Activated CD4-positive, alpha-beta T cell treated with anti-CD3 and anti-CD28 coated beads for 1 hour (primary cell): ENCODE measurements at places on chromosomes 13 and 19.
A peak's percentile ranks its signal among the peaks of the same experiment; 100 is the strongest.

GRCh38 chr19:14369399-14370168 lies 11.7 kb upstream of the ADGRE5 start:
- peak; percentile 85 for DNase-seq

GRCh38 chr13:29810145-29810742 lies 40.2 kb downstream of the UBL3 start:
- DNase-seq: no peak

DNA sequence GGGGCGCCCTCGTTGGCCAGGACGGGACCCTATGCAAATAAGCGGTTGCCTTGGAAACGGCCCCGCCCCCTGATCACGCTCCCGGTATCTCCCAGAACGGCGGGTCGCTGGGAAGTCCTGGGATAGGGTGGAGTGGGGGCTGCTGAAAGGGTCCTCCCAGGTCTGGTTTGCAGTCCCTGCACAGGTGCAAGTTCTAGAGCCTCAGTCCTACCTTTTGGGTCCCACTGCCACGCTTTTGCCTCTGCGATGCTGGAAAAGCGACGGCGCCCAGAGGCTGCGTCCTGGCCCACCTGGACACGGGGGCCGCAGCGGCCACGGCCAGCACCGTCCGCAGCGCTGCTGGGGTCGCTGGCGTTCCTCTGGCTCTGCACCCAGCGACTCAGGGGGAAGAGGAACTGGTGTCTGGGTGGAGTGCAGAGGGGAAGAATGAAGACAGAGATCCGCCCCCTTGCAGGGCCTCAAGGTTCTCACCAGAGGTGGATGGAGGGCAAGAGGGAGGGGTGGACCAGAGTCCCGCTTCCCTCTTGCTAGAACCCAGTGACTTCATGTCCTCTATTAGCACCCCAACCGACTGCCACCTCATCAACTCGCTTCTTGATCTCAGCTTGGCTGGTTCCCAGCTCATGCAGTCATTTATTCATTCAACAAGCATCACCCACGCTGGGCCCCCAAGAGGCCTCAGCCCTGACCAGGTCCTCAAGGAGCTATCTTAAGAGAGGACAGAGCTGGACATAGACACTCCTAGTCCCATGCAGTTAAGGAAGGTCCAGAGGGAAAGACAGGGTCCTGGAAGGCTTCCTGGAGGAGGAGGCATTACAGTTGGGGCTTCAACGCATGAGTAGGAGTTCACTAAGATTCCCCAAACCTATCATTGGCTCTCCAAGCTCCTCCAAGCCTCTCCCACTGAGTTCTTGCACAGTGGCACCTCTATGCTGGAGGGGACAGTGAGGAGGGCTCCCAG lies at the start of gene LRRC25:
TSS of gene LRRC25 (minus strand) at position 381 of the 961 bp plus-strand sequence. CDS start 659 bp downstream, outside the sequence.
- no peak for DNase-seq

- no peak for DNase-seq
These were observed 1.1 kb downstream of the DLEU7 start for GRCh38 chr13:50842251-50842989.

DNA sequence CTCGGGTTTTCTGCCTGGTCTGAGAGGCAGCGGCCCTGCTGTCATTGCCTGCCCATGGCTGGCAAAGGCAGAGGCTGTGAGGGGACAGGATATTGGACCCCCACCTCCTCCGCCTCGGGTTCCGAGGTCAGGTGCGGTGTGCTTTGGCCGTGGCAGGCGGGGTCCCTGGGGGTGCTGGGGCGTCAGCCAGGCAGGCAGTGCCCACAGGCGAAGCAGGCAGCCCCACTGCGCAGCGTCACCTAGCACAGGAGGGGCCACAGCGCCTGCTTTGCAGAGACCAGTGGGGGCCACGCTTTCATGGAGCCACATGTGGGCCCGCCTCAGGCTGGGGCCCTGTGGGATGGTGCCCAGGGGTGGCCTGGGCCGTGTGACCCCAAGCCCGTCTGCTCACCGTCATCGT lies 96.0 kb downstream of the KDM4B start:
- no peak for DNase-seq

GRCh38 chr13:27226991-27227390 lies 24.4 kb upstream of the RPL21 start:
- no peak for DNase-seq

DNA sequence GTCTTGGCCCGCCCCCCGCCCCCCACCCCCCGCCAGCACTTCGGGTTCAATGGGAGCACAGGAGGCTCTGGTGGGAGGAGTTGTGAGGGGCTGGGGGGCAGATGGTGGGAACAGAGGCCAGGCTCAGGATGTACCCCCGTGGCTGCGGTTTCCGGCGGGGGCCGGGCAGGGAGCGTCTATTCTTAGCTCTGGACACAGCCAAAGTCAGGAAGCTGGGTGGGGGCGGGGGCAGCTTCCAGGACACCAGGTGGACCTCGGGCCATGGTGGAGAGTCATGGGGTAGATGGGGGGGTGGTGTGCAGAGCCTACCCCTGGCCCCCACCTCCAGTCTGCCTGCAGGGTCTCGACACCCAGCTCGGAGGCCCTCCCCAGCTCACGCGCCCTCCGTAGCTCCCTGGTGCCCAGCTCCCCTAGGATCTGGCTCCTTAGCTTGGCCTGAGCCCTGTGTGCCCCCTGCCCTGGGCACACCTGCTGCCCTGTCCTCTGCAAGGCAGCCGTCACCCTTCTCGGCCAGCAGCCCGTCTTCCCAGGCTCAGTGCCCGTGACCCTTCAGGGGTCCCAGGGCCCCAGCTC lies 2.2 kb upstream of the TBXA2R start:
- no peak for DNase-seq

DNA sequence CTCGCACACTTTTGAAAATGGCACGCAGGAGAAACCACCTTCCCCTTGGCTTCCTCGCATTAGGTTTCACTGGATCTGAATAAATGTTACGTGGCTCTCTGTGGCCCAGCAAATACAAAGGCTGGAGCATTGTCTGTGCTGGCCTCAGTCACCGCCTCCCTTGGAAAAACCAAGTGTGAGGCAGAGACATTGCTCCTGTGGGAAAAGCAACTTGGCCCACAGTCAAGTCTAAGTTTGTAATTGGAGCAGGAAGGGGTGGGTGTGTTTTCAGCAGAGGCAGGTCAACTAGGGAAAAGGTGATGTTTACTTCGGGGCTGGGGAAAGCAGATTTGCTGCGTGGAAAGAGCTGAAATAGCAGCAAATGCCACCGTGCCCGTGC lies 101.6 kb downstream of the IRS2 start:
- DNase-seq: no peak

GRCh38 chr19:49340069-49340864 lies 5.1 kb downstream of the CD37 start:
- DNase-seq: no peak

DNA sequence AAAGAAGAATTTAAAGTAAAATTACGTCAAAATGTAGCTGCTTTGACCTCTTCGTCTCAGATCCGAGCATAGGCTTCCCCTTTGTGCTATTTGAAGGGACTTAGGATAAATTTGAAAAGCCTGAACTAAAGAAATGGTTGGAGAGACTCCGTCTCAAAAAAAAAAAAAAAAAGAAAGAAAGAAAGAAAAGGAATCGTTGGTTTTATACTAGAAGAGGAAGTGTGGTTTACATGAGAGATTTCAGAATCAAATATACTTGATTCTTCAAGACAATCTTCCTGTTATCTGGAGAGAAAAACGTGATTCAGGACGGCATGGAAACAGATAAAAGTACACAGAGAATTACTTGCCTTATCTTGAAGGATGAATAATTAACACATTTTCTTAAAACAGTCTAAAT lies 474 bp upstream of the ZNF780B start:
- no peak for DNase-seq

DNA sequence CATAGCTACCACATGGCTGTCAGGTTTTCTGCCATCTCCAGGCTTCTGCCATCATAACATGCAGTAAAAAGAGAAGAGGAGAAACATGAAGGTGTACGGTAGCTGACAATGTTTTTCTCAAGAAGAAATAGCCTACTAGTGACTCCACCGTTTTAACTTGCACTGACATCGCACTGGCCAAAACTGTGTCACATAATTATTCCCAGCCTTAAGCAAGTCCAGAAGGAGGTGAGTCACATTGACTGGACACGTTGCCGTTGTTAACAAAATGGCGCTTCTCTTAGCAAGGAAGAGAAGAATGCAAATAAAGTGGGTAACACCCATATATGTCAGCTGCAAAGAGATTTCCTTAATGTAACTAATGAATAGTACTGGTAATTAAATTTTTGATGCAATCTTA lies 810.4 kb upstream of the SLC10A2 start:
- no peak for DNase-seq

GRCh38 chr13:100540621-100541020 lies 48.0 kb downstream of the GGACT start:
- no peak for DNase-seq

DNA sequence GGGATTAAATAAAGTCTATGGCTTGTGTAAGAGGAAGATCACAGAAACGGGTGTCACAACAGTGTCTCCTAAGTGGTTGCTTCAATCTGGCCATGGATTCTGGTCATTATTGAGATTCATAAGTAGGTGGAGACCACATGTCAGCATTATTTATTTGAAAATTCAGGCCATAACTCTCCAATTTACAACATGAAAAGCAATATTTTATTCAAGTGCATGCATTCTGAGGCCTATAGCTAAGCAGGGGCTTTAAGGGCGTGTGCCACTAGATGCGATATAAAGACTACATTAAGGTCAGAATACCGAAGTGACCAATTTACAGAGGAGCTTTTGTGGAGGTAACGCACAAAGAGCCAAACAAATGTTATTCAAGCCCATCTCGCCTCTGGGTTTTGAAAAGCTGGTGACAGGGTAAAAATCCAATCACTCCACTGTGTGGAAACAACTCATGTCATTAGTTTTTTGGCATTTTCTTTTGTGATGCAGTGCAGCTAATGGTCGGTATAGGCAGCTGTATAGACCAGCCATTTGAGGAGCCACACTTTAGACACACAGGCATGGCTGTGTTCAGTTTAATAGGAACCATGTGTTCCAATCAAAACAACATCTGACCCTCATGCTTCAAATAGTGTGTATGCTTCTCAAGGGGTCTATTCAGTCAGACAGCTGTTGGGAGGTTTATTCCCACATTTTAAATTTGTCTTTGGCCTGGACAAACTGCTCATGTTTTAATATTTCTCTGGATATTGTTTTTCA lies 123.7 kb downstream of the KL start:
- no peak for DNase-seq

GRCh38 chr13:43802511-43802910 lies 15.7 kb upstream of the ENOX1 start:
- no peak for DNase-seq

GRCh38 chr19:1282588-1283206 lies 3.0 kb upstream of the EFNA2 start:
- DNase-seq: no peak

GRCh38 chr13:100636441-100636840 lies 38.2 kb downstream of the TMTC4 start:
- DNase-seq: no peak

DNA sequence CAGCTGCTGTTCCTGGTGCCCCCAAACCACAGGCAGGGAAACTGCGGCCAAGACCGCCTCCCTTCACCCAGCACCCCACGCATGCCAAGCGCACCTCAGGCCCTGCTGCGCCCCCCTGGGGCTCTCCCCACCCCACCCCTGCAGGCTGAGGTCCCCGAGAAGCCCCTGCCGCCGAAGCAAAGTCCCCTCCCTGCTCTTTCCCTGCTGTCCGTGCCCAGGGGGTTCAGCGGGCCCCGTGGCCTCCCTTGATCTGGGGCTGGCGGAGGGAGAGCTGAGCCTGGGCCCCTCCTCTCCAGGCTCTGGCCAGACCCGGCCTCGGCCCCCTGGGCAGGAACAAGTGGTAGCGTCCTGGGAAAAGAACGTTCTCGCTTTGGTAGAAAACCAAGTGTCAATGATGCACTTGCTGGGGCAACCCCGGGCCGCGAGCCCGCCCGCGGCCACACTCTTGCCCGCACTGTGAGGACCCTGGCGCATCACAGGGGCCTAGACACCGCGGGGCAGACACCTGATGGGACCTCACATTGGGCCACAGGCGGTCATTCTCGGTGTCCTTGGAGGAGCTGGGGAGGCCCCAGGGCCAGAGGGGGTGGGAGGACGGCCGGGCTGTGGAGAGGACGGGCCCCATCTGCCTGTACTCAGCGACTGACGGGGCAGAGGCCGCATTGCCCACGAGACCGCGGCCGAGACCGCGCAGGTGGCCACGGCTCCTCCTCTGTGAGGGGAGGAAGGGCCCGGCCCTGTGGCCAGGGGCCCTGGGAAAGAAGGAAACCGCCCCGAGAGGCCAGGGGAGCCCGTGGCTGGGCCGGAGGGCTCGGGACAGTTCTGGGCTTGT lies 29.0 kb downstream of the GPX4 start:
- no peak for DNase-seq

GRCh38 chr13:32010136-32010535 lies 21.4 kb upstream of the FRY start:
- no peak for DNase-seq

DNA sequence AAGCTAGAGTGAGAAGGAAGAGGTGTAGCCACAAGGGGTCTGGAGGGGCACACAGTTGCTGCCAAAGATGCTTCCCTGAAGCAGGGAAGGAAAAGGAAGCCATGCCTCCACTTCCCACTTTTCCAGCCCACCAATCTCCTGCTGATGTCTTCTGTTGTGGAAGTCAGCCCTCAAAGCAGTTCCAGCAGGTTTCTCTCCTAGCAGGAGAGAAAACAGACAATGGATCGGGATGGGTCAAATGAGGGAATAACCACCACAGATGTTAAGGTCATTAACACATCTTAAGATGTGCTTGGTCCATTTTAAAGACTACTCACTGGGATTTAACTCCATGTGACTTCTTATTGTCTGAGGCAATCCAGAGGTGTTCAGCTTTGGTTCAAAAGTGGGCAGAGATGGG lies 284.1 kb upstream of the SOX21 start:
- no peak for DNase-seq

GRCh38 chr19:18761531-18762110 lies 29.5 kb downstream of the COMP start:
- DNase-seq: no peak

- DNase-seq: no peak
These were observed 267.3 kb upstream of the SLITRK5 start for GRCh38 chr13:87403748-87404432.

DNA sequence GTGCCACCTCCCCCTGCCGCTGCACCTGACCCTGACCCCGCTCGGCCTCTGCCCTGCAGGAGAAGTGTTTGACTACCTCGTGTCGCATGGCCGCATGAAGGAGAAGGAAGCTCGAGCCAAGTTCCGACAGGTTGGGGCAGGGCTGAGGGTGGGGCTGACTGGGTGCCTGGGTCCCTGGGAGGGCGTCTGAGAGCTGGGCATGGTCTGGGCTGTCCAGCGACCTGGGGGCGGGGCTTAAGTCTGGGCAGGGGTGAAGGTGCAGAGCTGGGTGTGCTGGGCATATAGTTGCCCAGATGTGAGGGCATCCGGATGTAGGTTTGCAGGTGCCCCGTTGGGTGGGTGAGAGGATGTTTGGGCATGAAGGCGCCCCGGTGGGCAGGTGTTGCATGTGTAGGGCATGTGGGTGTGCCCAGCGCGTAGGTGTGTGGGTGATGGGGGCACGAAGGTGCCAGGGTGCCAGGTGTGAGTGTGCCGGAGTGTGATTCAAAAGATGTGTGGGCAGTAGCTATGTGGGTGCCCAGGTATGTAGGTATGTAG lies 13.8 kb downstream of the MARK4 start:
- no peak for DNase-seq

DNA sequence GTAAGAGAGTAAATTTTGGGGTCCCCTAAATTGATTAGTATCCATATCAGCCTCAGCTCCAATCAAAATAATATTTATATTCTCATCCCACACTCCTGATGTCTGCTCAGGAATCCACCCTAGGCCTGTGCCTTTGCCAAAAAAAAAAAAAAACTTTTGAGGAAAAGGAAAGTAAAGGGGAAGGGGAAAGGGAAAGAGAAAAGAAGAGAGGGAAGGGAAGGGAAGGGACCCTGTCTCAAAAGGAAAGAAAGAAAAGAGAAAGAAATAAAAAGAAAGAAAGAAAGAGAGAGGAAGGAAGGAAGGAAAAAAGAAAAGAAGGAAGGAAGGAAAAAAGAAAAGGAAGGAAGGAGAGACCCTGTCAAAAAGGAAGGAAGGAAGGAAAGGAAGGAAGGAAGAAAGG lies 91.8 kb upstream of the CACNA1A start:
- no peak for DNase-seq
